ENCODE measurements at places on chromosomes 6 and 20.

DNA sequence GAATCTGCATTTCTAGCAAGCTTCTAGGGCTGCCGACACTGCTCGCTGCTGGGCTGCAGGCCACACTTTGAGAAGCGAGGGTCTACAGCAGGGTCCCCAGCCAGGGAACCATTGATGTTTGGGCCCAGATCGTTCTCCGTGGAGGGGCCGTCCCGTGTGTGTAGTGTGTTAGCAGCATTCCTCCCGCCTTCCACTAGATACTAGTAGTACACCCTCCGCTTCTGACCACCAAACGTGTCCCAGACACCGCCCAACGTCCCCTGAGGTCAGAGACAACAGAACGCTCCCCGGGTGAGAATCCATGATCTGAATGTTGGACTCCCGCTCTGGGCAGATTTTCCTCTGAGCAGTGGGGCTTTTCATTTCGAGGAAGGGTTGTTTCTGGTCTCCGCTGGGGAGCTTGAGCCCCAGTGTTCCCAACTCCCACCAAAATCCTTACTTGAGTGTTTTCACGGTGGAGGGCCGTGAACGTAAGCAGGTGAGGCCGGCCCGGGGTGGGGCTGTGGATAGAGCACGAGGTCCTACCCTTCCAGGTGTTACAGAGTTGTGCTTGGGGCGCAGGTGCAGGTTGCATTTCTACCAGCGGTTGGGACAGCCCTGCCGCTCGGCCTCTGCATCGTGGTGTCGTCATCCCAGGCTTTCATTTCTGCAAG lies 124.6 kb downstream of the SYCP2 start:
- no peak for DNase-seq

- no peak for DNase-seq
Measured at GRCh38 chr6:36963451-36964290, 9.1 kb downstream of the PI16 start.

DNA sequence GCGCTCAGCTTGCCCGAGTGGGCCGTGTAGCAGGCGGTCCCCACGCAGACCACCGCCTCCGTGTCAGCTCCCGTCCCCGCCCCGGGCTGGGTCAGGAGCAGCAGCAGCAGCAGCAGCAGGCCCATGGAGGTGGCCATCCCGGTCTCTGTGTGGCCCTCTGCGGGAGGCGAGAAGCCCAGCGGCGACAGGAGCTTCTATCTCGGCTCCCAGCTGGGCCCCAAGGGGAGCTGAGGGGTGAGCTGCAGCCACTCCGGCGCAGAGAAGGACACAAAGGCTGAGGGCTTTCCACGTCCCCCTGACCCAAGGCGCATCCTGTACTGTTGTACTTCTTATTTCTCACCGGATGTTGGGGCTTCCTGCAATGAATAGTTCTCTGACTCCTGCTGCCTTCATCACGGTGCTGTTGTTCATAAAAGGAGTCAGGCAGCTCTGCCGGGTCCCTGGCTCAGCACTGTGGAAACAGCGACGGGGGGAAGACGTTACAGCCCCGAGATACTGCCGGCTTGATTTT lies at the start of gene CD93:
CD93 (minus strand) TSS at position 269 of the 511 bp plus-strand sequence; CDS start at position 137, 132 bp downstream.
- DNase-seq: no peak

- DNase-seq: no peak
Measured at GRCh38 chr6:154504102-154504501, 6.4 kb downstream of the CNKSR3 start.

- no peak for DNase-seq
Measured at GRCh38 chr6:134546962-134547645, 229.2 kb upstream of the SGK1 start.

GRCh38 chr6:41071501-41071922 lies 644 bp downstream of the OARD1 start:
- no peak for DNase-seq

DNA sequence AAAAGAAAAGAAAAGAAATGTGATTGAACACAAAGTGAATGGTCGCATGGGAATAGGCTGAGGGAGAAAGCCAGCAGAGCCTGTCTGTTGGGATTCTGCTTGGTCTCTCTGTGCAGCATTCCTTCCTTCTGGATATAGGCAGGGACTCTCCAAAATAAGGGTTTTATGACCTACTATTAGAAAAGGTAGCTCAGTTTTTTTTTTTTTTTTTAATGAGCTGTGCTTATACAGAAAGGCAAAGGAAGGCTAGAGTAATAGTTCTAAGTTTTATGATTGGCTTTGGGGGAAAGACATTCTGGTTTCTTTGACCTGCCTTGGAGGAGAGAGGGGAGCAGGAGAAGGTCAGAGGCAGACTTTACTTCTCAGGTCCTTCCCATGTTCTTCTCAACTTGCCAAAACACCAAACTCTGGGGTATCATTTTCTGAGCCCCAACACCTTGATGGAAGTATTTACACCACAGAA lies 18.8 kb upstream of the IER3 start:
- no peak for DNase-seq

GRCh38 chr20:41135187-41135887 lies 2.0 kb upstream of the PLCG1 start:
- DNase-seq: no peak

- no peak for DNase-seq
Measured at GRCh38 chr6:35727231-35727934, 9.4 kb upstream of the ARMC12 start.

GRCh38 chr6:29294499-29294914 lies 7.0 kb upstream of the OR14J1 start:
- DNase-seq: no peak

GRCh38 chr6:43746071-43746470 lies 23.9 kb upstream of the VEGFA start:
- DNase-seq: no peak

DNA sequence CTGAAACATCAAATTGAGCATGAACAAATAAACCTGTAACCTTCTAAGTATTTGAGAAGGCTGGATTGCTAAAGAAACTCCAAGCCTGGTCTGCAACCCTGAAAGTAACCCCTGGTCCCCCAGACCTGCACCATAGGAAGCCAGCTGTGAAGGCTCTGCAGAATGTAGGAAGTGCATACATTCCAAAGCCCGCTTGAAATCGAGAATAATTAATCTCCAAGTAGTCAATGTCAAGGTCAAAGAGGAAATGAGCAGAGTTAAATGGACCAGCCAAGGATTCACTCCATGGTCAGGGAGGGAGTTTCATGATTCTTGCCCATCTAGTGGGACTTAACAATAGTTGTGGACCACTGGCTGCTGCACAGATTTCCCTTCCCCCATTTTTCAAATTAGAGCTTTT lies 107.6 kb upstream of the RNF24 start:
- no peak for DNase-seq

DNA sequence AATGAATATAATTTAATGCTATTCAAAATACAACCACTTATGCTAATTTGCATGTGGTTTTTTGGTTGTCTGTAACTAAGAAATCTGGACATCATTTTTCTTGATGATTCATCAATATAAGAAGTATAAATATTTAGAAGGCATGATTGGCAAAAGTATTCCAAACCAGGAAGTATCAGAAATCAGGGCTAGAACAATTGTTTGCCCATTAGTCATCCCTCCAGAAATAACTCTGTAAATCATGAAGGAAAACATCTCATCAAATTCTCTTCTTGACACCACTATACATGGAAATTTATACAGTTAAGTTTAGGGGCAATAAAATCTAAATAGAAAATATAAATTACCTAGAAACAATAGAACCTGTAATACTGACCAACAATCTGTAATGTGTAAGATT lies 554.7 kb upstream of the HS3ST5 start:
- no peak for DNase-seq

DNA sequence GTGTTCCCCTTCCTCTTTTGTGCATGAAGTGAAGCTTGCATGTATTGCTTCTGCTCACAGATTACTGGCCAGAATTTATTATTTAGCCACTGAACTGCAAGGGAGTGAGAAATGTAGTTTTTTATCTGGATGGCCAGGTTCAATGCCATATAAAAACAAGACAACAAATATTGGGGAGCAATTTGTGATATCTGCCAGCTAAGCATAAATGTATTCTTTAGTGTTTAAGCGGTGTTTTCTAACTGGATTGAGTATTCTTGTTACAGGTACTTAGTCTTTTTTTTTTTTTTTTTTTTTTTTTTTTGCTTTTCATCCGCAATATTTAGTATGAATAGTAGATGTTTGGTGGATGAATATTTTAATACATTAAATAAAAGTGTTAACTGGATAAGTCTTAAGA lies 158.2 kb downstream of the TFAP2B start:
- no peak for DNase-seq

GRCh38 chr6:158039571-158040050 lies 57.9 kb downstream of the SYNJ2 start:
- DNase-seq: no peak

DNA sequence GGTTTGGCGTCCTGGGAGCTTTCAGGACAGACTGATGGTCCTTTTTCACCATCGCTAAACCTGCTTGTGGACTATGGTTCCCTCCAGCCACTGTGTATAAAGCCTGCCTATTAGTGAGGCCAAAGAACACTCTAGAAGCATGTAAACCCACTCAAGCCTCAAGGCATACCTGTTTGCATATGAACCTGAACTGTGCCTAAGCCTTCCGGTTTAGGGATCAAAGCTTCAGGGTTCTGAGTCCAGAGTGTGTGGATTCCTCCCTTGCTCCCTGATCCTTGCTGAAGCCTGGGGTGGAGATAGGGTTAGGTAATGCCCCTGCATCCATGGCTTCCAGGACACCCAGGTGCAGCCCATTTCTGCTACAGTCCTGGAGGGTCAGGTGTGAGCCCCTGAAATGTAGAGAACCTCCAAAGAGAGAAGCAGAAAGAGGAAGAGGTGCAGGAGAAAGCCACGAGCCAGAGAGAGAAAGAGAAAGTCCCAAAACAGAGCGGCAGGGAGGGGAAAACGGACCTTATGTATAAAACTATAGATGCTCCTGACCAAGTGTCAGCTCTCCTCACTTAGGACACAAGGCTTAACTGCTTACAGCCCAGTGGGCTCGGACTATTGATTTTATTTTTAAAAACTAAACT lies 93.3 kb downstream of the SCML4 start:
- DNase-seq: no peak

DNA sequence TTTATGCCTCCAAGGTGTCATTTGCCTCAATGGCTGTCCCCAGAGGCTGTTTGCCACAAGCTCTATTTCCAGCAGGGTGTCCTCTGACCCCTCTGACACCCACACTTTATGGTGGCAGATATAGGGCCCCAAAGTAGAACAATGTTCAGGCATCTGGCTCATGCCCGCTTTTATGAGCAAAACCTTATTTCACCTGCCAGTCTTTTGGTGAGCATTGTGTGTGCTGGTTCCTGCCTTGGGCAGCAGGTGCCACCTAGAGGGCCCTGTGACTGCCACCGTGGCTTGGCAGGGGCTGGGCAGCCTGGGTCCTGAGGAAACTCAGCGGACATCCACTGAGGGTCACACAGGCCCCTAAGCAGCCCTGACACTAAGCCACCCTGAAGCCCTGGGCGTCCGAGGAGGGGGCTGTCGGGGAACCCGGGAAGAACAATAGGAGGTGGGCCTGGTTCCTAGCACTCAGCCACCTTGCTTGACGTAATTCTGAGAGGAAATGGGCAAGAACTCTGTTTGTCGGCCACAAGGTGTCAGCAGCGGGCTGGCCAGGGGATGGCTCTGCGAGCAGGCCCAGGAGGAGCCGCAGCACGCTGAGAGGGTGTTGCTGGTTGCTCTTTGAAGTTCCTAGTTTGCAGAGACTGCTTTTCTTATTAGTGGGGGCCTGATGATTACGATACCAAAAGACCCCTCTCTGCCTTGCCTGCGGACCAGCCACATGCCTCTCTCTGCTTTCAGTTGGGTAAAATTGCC lies 148.9 kb downstream of the SCML4 start:
- DNase-seq: peak; percentile 23

GRCh38 chr20:48820649-48820973 lies 7.2 kb downstream of the PREX1 start:
- no peak for DNase-seq

DNA sequence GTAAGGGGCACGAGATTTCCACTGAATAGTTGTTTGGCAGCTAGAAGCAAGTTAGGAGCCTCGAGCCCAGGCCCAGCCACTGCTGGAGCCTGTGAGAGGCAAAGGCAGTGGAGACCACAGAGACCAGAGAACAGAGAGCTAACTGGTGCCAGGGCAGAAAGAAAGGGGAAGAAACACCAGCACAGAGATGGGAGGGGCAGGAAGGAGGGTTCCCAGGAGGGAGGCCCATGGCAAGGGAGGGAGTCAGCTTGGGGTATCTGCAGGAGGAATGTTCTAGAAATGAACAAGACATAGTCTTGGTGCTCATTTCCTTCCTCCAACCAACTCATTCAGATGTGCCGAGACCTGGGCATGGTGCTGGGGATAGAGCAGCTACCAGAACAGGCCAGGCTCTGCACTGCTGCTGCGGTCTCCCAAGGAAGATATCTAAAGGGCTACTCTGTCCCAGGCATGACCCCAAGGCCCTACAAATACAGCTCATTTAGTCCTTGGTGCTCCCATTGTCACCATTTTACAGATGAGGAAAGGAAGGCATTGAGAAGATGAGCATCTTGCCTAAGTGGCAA lies 10.7 kb downstream of the ANGPT4 start:
- no peak for DNase-seq

- no peak for DNase-seq
Measured at GRCh38 chr6:150417899-150418826, 49.4 kb downstream of the IYD start.

DNA sequence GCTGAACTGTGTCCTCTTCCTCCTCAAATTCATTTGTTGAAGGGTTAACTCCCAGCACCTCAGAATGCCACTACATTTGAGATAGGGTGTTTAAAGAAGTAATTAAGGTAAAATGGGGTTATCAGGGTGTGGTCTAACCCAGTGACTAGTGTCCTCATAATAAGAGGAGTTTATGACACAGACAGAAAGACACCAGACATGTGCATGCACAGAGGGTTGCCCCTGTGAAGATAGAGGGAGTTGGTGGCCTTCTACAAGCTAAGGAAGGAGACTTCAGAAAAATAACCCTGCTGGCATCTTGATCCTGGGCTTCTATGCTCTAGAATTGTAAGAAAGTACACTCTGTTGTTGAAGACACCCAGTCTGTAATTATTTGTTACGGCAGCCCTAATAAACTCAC lies 24.9 kb upstream of the EDN1 start:
- DNase-seq: no peak

DNA sequence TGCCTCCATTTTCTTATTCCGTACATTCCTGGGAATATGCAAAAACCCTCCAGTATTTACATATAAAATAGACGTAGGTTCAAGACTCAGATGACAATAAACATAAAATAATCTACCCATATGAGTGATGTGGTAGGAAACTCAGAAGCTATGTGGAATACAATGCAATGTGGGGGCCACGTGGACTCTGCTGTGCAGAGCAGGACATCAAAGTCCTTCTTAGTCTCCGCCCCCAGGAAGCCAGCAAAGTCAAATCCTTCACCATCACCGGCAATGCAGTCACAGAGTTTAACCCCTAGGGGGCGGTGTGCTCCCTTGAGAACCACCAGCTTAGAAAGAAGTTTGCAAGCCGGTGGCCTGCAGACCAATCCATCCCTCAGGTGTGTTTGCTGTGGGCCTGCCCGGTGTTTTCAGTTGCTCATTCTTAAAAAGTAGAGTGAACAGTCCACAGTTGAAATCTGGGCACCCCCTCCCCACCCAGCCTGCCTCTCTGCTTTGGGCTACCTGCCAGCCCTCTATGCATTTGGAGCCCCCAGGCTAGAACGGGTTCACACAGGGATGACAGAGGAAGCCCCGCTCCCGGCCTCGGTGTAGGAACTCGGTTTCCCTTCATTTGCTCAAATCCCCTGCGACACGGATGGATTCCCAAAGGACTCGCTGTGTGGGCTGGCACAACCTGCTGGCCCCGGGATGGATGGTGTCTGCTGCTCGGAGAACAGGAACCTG lies 59.9 kb downstream of the SULF2 start:
- peak; percentile 31 for DNase-seq

Data from esophagus squamous epithelium (tissue), 5 donors.